ENCODE measurements at places on chromosomes 5 and 9.

GRCh38 chr9:120916991-120917880 lies 9.4 kb downstream of the TRAF1 start:
- peaks cover 11% of the 10 kb centered on the region for H3K36me3 ChIP-seq
- peaks cover 89% of the 10 kb centered on the region for H3K4me1 ChIP-seq
- H3K27me3 ChIP-seq: no peaks in the 10 kb centered on the region
- H3K4me3 ChIP-seq: no peak overlapping the region

- H3K27ac ChIP-seq: no peak overlapping the region
- no peaks in the 10 kb centered on the region for H3K36me3 ChIP-seq
- no peaks in the 10 kb centered on the region for H3K4me1 ChIP-seq
- no peaks in the 10 kb centered on the region for H3K27me3 ChIP-seq
- no peak for DNase-seq
Measured at GRCh38 chr5:81429985-81430384, 36.1 kb upstream of the ACOT12 start.

DNA sequence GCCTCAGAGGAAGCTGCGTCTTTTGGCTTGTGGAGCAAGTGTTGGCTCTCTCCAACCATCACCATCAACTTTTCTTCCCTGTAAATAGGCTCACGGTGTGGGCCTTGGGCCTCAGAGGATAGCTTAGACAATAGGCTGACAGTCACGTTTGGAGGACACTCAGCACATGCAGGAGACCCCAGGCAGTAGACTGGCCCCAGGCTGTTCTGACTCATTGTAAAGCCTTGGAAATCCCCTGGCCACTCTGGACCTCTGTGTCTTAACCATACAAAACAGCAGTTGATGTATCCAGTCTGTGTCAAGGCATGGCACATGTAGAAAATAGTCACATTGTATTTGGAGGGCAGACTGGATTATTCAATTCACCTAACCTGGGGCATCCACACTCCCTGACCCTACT lies 18.6 kb downstream of the CD74 start:
- no peaks in the 10 kb centered on the region for H3K27me3 ChIP-seq
- no peak for DNase-seq
- H3K4me1 ChIP-seq: no peaks in the 10 kb centered on the region
- no peak overlapping the region for H3K4me3 ChIP-seq
- peaks cover 19% of the 10 kb centered on the region for H3K36me3 ChIP-seq

GRCh38 chr5:9278921-9279603 lies 266.8 kb downstream of the SEMA5A start:
- no peak for DNase-seq
- no peak overlapping the region for H3K4me3 ChIP-seq
- H3K27ac ChIP-seq: no peak overlapping the region
- no peaks in the 10 kb centered on the region for H3K36me3 ChIP-seq
- H3K4me1 ChIP-seq: no peaks in the 10 kb centered on the region

DNA sequence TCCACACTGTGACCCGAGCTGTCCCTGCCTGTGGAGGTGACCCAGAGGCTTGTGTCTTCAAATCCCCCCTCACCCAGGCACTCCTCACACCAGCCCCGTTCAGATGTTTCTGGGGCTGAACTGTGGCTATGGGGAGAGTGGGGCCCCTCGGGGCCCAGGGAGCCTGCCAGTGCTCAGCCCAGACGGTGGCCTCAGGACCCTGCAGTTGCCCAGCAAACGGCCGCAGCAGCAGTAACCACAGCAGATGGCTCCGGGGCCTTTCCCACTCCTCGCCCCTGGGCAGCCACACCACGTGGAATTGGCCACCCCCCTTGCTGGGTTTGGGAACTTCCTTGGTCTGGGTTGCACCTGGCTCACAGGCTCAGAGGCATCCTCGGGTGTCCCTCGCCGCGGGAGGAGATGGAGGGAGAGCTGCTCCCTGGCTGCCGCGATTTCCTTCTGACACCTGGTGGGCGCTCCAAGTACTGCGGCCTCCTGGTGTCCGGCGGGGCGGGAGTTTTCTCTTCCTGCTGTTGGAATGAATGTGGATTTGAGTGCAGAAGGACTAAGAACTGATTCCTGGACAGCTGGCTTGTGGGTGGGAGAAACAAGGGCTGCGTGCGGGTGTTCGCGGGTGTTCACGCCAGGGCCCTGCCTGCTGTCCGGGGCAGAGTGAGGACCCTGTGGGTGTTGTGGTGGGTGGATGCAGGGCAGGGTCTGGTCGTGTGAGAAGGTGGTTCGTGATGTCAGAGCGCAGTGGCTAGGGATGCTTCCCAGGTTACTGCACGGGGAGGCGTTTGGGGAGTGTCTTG lies 97.5 kb downstream of the COL5A1 start:
- peaks cover 22% of the 10 kb centered on the region for H3K27me3 ChIP-seq
- no peaks in the 10 kb centered on the region for H3K4me1 ChIP-seq
- H3K27ac ChIP-seq: no peak overlapping the region
- peak; percentile 24 for DNase-seq
- H3K4me3 ChIP-seq: no peak overlapping the region

DNA sequence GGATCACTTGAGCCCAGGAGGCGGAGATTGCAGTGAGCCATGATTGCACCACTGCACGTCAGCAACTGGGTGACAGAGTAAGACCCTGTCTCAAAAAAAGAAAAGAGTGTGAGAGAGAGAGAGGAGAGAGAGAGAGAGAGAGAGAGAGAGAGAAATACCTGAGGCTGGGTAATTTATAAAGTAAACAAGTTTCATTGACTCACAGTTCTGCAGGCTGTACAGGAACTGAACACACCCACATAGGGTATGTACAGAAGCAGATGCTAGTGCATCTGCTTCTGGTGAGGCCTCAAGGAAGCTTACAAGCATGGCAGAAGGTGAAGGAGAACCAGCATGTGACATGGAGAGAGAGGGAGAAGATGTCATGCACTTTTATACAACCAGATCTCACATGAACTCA lies 46.4 kb upstream of the CHD1 start:
- H3K27ac ChIP-seq: no peak overlapping the region
- no peaks in the 10 kb centered on the region for H3K36me3 ChIP-seq
- H3K4me1 ChIP-seq: no peaks in the 10 kb centered on the region
- no peak overlapping the region for H3K4me3 ChIP-seq
- no peak for DNase-seq

DNA sequence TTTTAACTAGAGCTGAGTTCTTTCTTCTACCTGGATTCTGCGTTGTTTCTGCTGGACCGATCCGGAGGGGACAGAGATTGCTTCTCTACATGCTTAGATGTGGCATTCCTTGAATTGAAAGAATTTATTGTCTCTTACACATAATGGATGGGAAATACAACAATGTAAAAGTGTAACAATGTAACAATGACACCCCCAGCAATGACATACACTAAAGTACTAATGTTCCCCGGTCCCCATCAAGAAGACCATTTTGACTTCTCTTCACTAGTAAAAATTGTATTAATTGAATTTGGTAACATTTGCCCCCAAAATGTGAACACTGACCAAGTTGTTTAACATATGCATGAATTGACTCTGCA lies 760.2 kb downstream of the TAF11L14 start:
- no peak overlapping the region for H3K4me3 ChIP-seq
- DNase-seq: no peak
- H3K36me3 ChIP-seq: no peaks in the 10 kb centered on the region
- H3K27ac ChIP-seq: no peak overlapping the region

- no peaks in the 10 kb centered on the region for H3K27me3 ChIP-seq
- H3K4me1 ChIP-seq: no peaks in the 10 kb centered on the region
- H3K4me3 ChIP-seq: no peak overlapping the region
- DNase-seq: no peak
Measured at GRCh38 chr5:15737036-15737821, 237.2 kb downstream of the FBXL7 start.

- H3K27ac ChIP-seq: peak overlapping the region; percentile 84
- no peak for DNase-seq
- H3K4me1 ChIP-seq: peaks cover 98% of the 10 kb centered on the region
- peak overlapping the region; percentile 44 for H3K4me3 ChIP-seq
- H3K36me3 ChIP-seq: peaks cover 32% of the 10 kb centered on the region
- H3K27me3 ChIP-seq: no peaks in the 10 kb centered on the region
Measured at GRCh38 chr5:177434437-177434836, 8.0 kb downstream of the GRK6 start.

- no peak overlapping the region for H3K4me3 ChIP-seq
- H3K36me3 ChIP-seq: no peaks in the 10 kb centered on the region
- DNase-seq: no peak
- H3K4me1 ChIP-seq: peaks cover 3% of the 10 kb centered on the region
- no peak overlapping the region for H3K27ac ChIP-seq
- no peaks in the 10 kb centered on the region for H3K27me3 ChIP-seq
Measured at GRCh38 chr5:73136055-73136562, 15.7 kb downstream of the TMEM171 start.

GRCh38 chr5:135439231-135440205 lies 7.6 kb downstream of the DCANP1 start:
- H3K36me3 ChIP-seq: no peaks in the 10 kb centered on the region
- H3K27me3 ChIP-seq: peaks cover 29% of the 10 kb centered on the region
- no peak overlapping the region for H3K4me3 ChIP-seq

- H3K4me1 ChIP-seq: peaks cover 7% of the 10 kb centered on the region
- no peaks in the 10 kb centered on the region for H3K27me3 ChIP-seq
- H3K36me3 ChIP-seq: peaks cover 2% of the 10 kb centered on the region
- H3K27ac ChIP-seq: no peak overlapping the region
Measured at GRCh38 chr9:20382460-20383071, 239.7 kb downstream of the MLLT3 start.

GRCh38 chr9:18605766-18606180 lies 131.8 kb downstream of the ADAMTSL1 start:
- H3K27me3 ChIP-seq: no peaks in the 10 kb centered on the region
- H3K36me3 ChIP-seq: no peaks in the 10 kb centered on the region
- no peak for DNase-seq
- no peak overlapping the region for H3K4me3 ChIP-seq
- H3K27ac ChIP-seq: no peak overlapping the region
- H3K4me1 ChIP-seq: no peaks in the 10 kb centered on the region

- no peak for DNase-seq
- H3K36me3 ChIP-seq: peaks cover 22% of the 10 kb centered on the region
- H3K27me3 ChIP-seq: no peaks in the 10 kb centered on the region
- no peak overlapping the region for H3K4me3 ChIP-seq
- H3K27ac ChIP-seq: no peak overlapping the region
Measured at GRCh38 chr5:150406103-150406722, 6.5 kb downstream of the CD74 start.

GRCh38 chr5:53183880-53184279 lies 74.3 kb upstream of the MOCS2 start:
- DNase-seq: no peak
- H3K27ac ChIP-seq: no peak overlapping the region
- no peaks in the 10 kb centered on the region for H3K36me3 ChIP-seq
- no peak overlapping the region for H3K4me3 ChIP-seq

DNA sequence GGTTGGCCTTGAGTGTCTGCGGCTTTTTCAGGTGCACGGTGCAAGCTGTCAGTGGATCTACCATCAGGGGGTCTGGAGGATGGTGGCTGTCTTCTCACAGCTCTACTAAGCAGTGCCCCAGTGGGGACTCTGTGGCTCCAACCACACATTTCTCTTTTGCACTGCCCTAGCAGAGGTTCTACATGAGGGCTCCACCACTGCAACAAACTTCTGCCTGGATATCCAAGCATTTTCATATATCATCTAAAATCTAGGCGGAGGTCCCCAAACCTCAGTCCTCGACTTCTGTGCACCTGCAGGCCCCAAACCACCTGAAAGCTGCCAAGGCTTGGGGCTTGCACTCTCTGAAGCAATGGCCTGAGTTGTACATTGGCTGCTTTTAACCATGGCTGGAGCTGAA lies 601.5 kb downstream of the MTRR start:
- H3K4me3 ChIP-seq: no peak overlapping the region
- no peak for DNase-seq
- no peaks in the 10 kb centered on the region for H3K27me3 ChIP-seq
- H3K27ac ChIP-seq: no peak overlapping the region

DNA sequence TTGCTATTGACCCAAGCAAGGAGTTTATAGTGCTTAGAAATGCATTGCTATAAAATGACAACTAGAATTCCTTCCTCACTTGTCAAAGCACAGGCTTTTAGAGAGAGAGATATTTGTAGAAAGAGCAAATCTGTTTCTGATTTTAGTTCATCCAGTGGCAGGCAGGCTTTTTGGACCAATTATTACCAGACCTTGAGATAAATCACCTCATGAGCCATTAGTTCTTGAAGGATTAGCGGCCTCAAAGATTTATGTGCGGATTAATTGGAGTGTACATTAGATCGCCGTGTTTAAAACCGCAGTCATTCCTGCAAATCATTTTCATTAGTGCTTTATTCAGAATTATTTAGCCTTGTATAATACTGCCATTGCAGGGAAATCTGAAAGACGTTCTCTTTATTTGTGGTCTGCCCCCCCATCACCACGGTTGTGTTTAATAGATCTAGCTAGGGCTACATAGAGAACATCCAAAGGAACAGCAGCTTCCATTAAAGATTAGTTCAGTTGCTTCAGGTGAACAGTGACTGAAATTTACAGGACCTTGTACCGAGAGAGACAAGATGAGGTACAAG lies 28.8 kb upstream of the TJP2 start:
- no peaks in the 10 kb centered on the region for H3K27me3 ChIP-seq
- H3K4me3 ChIP-seq: no peak overlapping the region
- H3K4me1 ChIP-seq: no peaks in the 10 kb centered on the region
- DNase-seq: no peak
- H3K27ac ChIP-seq: no peak overlapping the region

- no peaks in the 10 kb centered on the region for H3K27me3 ChIP-seq
- H3K4me1 ChIP-seq: no peaks in the 10 kb centered on the region
- no peak overlapping the region for H3K27ac ChIP-seq
- no peak for DNase-seq
- H3K4me3 ChIP-seq: no peak overlapping the region
Measured at GRCh38 chr5:176848651-176849050, 38.3 kb downstream of the UNC5A start.

GRCh38 chr5:123036391-123037103 lies at the start of gene PPIC:
Gene PPIC (minus strand): TSS chr5:123036725. CDS start chr5:123036625, 100 bp downstream.
- no peaks in the 10 kb centered on the region for H3K4me1 ChIP-seq
- H3K4me3 ChIP-seq: no peak within 1 kb of the TSS
- H3K36me3 ChIP-seq: no peaks in the 10 kb centered on the region
- H3K27ac ChIP-seq: no peak within 1 kb of the TSS
- DNase-seq: no peak

DNA sequence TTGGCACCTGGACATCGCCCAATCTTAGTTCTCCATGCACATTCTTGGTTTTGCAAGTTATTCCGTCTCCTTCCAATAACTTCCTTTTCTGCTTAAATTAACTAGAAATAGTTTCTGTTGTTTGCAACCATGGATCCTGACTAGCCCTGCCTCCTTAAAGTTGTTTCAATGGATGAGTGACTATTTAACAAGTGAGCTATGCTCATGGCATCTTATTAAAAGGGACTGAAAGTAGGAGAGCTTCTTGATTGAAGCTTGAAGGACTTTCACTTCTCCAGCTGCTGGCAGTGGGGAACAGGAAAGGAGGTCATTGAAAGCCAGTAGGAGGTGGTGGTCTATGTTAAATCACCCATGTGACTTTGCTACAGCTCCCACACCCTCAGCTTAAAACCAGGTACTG lies 466.8 kb downstream of the ARHGEF28 start:
- DNase-seq: no peak
- no peaks in the 10 kb centered on the region for H3K27me3 ChIP-seq
- H3K4me1 ChIP-seq: no peaks in the 10 kb centered on the region
- no peak overlapping the region for H3K27ac ChIP-seq

- no peak for DNase-seq
- H3K27me3 ChIP-seq: no peaks in the 10 kb centered on the region
- H3K4me3 ChIP-seq: no peak overlapping the region
Measured at GRCh38 chr5:132684922-132685720, 11.3 kb downstream of the IL4 start.
